RWPE2 (cell line): ENCODE measurements at places on chromosomes 5 and 9.

GRCh38 chr5:178104492-178104891, 8.8 kb upstream of the N4BP3 start:
- no peaks in the 10 kb centered on the region for H3K27me3 ChIP-seq
- H3K27ac ChIP-seq, result no peak overlapping the region
- no peaks in the 10 kb centered on the region for H3K36me3 ChIP-seq
- peaks cover 26% of the 10 kb centered on the region for H3K4me1 ChIP-seq

DNA sequence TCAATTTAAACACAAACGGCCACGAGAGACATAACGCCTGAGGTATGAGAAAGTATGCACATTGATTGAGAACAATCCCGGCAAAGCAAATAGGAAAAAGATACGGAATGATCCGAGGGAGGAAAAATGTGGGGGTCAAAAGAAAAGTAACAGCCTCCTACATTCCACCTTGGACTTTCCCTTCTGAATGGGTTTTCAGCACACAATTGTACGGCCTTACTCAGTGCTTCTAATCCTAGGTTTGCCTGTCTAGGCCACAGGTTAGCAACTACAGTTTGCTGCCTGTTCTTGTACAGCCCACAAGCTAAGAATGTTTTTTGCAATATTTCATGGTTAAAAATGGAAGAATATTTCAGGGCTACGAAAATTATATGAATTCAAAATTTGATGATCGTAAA, 46.2 kb upstream of the RNF20 start:
- H3K4me1 ChIP-seq, result peaks cover 15% of the 10 kb centered on the region
- H3K27ac ChIP-seq, result peak overlapping the region; percentile 40
- H3K27me3 ChIP-seq, result no peaks in the 10 kb centered on the region
- no peaks in the 10 kb centered on the region for H3K36me3 ChIP-seq
- no peak for DNase-seq

DNA sequence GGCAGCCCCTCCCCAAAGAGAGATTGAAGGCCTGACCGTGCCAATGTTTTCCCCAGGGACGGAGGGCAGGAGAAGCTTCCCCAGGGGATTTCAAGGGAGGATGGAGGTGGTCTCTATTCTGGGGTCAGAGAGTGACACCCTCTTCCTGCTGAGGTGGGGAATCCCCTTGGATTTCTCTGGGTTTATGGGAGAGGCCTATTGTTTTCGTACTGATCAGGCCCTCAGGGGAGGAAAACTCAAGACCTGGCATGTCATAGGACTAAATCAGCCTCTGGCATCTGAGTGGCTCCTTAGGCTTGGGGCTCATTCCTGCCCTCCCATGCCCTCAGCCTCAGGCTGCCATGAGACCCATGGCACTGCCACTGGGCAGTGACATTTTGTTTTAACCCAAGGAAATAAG, 44.6 kb downstream of the IRF1 start:
- no peaks in the 10 kb centered on the region for H3K36me3 ChIP-seq
- H3K4me3 ChIP-seq, result no peak overlapping the region
- H3K27ac ChIP-seq, result peak overlapping the region; percentile 81
- DNase-seq, result peak; percentile 63

DNA sequence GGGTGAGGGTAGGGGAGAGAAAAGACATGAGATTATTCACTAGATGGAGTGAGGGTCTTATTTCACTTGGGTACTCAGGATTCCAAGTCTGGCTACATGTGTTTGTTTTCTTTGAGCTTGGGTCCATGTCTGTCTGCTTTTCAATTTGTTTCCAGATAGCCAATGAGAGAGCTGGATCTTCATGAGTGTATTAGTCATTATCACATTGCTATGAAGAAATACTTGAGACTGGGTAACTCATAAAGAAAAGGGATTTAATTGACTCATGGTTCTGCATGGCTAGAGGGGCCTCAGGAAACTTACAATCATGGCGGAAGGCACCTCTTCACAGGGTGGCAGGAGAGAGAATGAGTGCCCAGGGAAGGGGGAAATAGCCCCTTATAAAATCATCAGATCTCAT, 196.8 kb upstream of the TRIM32 start:
- DNase-seq, result no peak
- no peaks in the 10 kb centered on the region for H3K36me3 ChIP-seq
- no peak overlapping the region for H3K27ac ChIP-seq
- H3K4me3 ChIP-seq, result no peak overlapping the region

DNA sequence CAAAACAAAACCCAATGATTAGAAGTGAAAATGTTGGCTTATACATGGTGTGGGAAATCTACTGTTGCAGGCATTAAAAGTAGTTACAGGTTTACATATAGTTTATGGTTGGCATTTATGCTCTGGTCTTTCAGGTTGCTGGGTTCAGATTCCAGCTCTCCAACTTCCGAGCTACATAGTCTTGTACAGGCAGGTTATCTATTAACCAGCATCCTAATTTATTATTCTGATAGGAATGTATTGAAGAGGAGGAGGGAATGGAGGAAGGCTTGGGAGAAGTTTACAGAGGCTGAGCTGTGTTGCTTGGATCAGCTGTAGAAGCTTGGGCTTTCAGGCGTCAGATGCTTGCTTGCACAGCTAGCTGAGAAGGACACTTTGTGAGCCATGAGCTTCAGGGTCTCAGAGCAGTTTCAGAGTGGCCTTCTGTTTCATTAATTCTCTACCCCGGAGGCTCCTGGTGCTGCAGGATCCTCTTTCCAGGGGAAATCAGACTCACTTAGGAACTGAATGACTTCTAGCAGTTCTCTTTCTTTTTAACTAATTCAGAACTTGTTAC, 11.7 kb upstream of the ERBIN start:
- peaks cover 3% of the 10 kb centered on the region for H3K4me1 ChIP-seq
- no peaks in the 10 kb centered on the region for H3K27me3 ChIP-seq
- no peak overlapping the region for H3K4me3 ChIP-seq
- no peak overlapping the region for H3K27ac ChIP-seq
- H3K36me3 ChIP-seq, result no peaks in the 10 kb centered on the region

DNA sequence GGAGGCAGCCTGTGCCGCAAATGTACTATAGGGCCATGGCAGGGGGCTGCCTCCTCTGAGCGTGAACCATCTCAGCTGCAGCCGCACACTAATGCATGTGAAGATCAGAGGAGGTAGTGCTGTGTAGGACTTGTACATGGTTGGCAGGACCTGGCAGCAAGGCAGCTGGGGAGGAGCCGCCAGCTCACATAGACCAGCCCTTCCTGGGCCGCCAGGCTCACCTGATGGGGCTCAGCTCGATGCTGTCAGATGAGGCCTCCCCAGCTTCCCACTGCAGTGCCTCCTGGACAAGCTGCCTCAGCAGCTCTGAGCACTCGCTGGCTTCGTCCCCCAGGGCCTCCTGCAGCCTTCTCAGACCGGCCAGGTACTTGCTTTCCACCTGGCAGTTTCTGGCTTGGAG, 18.0 kb upstream of the CORO2A start:
- no peaks in the 10 kb centered on the region for H3K27me3 ChIP-seq
- peaks cover 6% of the 10 kb centered on the region for H3K4me1 ChIP-seq
- H3K36me3 ChIP-seq, result peaks cover 84% of the 10 kb centered on the region
- H3K4me3 ChIP-seq, result no peak overlapping the region

DNA sequence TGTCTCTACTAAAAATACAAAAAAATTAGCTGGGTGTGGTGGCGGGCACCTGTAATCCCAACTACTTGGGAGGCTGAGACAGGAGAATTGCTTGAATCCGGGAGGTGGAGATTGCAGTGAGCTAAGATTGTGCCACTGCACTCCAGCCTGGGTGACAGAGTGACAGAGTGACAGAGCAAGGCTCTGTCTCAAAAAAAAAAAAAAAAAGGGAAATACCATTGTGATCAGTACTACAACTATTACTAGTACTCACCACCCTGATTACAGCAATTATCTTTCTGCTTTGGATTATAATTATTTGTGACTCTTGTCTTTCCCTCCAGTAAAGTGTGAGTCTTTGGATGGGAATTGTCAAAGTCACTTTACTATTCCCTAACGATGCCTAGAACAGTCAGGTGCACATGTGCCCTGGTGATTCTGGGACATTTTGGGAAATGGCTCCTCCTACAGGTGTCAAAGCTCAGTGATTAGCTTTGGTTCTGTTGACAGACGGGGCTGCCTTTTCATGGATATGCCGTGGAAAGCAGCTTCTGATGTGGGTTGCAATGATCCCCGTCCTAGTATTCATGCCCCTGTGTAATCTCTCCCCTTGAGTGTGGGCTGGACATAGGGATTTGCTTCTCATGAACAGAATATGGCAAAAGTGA, 31.8 kb upstream of the FRRS1L start:
- H3K4me3 ChIP-seq, result no peak overlapping the region
- no peaks in the 10 kb centered on the region for H3K36me3 ChIP-seq
- H3K27ac ChIP-seq, result no peak overlapping the region
- no peak for DNase-seq
- no peaks in the 10 kb centered on the region for H3K4me1 ChIP-seq

- H3K27ac ChIP-seq, result no peak overlapping the region
- peaks cover 5% of the 10 kb centered on the region for H3K4me1 ChIP-seq
- H3K36me3 ChIP-seq, result no peaks in the 10 kb centered on the region
- H3K27me3 ChIP-seq, result no peaks in the 10 kb centered on the region
These were observed 335.9 kb downstream of the SEMA5A start for GRCh38 chr5:9209846-9210492.

- H3K27ac ChIP-seq, result no peak overlapping the region
- H3K27me3 ChIP-seq, result no peaks in the 10 kb centered on the region
- H3K36me3 ChIP-seq, result no peaks in the 10 kb centered on the region
- no peak for DNase-seq
- H3K4me1 ChIP-seq, result peaks cover 20% of the 10 kb centered on the region
These were observed 118.7 kb upstream of the TAF11L2 start for GRCh38 chr5:17379100-17379951.

- H3K4me3 ChIP-seq, result peak overlapping the region; percentile 6
- peaks cover 10% of the 10 kb centered on the region for H3K4me1 ChIP-seq
- no peaks in the 10 kb centered on the region for H3K36me3 ChIP-seq
- H3K27me3 ChIP-seq, result no peaks in the 10 kb centered on the region
These were observed 1138.2 kb downstream of the TAF11L14 start for GRCh38 chr5:18772475-18772874.

DNA sequence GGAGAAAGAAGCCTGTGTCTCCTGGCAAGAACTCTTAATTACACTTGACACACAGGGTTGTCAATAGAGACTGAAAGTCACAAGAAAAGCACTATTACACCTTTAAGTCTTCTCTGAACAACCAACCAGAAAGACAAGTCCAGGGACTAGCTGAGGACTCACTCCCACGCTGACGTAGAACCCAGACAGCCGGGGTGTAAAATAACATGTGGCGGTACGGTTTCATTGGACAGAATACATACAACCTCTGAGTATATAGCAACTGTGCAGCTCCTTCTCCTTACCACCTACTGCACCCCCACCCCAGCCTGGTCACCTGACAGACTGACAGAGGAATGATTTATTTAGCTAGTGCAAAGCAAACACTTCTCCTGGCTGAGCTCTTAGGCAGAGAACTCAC, 103.4 kb upstream of the RASEF start:
- no peak for DNase-seq
- peaks cover 11% of the 10 kb centered on the region for H3K4me1 ChIP-seq
- H3K4me3 ChIP-seq, result no peak overlapping the region
- no peaks in the 10 kb centered on the region for H3K36me3 ChIP-seq
- H3K27me3 ChIP-seq, result no peaks in the 10 kb centered on the region

GRCh38 chr9:122126331-122127261, 33.0 kb downstream of the NDUFA8 start:
- H3K27me3 ChIP-seq, result no peaks in the 10 kb centered on the region
- H3K4me3 ChIP-seq, result no peak overlapping the region
- peaks cover 11% of the 10 kb centered on the region for H3K4me1 ChIP-seq
- H3K27ac ChIP-seq, result peak overlapping the region; percentile 50
- DNase-seq, result no peak

GRCh38 chr9:133892193-133892920, 99.8 kb downstream of the VAV2 start:
- DNase-seq, result no peak
- no peaks in the 10 kb centered on the region for H3K36me3 ChIP-seq
- no peaks in the 10 kb centered on the region for H3K27me3 ChIP-seq
- H3K4me1 ChIP-seq, result peaks cover 32% of the 10 kb centered on the region
- H3K27ac ChIP-seq, result no peak overlapping the region

GRCh38 chr5:146341854-146342253, 3.2 kb downstream of the POU4F3 start:
- H3K4me1 ChIP-seq, result no peaks in the 10 kb centered on the region
- H3K27ac ChIP-seq, result no peak overlapping the region
- no peak overlapping the region for H3K4me3 ChIP-seq
- no peaks in the 10 kb centered on the region for H3K36me3 ChIP-seq
- DNase-seq, result no peak
- H3K27me3 ChIP-seq, result peaks cover 100% of the 10 kb centered on the region

DNA sequence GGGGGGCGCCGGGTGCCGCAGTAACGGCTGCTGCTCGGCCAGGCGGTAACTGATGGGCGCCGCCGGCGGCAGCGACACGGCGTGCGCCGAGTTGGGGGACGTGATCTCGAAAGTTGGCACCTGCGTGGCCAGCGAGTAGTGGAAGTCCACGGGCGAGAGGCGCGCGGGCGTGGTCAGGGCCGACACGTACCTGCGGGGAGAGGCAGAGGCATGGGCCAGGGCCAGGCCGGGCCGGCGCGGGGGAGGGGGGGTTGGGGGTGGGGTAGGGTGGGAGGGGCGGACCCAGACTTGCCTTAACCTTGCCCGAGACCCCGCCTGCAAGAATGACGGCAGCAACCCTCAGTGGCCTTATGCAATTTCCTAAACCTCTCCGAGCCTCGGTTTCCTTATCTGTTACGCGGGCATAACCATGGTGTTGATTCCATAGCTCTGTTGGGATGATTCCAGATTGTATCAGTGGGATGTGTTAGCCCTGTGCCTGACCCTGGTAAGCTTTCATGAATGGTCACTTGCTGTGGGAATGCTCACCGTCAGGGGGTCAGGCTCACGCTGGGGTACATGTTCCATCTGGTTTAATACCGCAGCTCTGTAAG, 53.0 kb downstream of the PSD2 start:
- H3K27ac ChIP-seq, result no peak overlapping the region
- H3K27me3 ChIP-seq, result no peaks in the 10 kb centered on the region
- no peak for DNase-seq
- H3K4me3 ChIP-seq, result no peak overlapping the region
- H3K4me1 ChIP-seq, result no peaks in the 10 kb centered on the region

DNA sequence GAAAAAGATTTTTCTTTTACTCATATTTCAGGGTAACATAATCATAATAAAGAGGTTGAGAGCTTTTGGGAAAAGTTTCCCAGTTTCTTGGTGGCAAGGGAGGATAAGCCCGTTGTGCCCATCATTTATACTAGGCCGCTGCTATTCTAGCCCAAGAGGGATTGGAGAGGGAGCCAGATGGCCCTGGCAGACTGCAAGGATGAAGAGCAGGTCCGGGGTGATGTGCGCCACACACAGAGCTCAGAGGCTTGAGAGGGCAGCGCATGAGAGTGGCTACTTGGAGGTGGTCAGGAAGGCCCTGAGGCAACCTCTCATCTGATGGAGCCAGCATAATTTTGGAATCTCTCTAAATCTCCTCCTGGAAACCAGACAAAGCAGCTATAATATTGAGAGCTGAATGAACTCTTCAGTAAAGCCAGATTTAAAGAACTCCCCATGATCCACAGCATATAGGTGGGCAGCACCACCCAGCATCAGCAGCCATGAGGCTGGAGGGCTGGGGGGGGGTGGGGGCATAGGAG, 110.1 kb downstream of the MED27 start:
- H3K4me1 ChIP-seq, result no peaks in the 10 kb centered on the region
- no peak for DNase-seq
- no peaks in the 10 kb centered on the region for H3K27me3 ChIP-seq
- no peak overlapping the region for H3K4me3 ChIP-seq
- no peaks in the 10 kb centered on the region for H3K36me3 ChIP-seq
